ENCODE measurements at places on chromosomes 12 and 14.

- DNase-seq, result no peak
Observed at GRCh38 chr12:107731366-107731765, 29.6 kb downstream of the PRDM4 start.

DNA sequence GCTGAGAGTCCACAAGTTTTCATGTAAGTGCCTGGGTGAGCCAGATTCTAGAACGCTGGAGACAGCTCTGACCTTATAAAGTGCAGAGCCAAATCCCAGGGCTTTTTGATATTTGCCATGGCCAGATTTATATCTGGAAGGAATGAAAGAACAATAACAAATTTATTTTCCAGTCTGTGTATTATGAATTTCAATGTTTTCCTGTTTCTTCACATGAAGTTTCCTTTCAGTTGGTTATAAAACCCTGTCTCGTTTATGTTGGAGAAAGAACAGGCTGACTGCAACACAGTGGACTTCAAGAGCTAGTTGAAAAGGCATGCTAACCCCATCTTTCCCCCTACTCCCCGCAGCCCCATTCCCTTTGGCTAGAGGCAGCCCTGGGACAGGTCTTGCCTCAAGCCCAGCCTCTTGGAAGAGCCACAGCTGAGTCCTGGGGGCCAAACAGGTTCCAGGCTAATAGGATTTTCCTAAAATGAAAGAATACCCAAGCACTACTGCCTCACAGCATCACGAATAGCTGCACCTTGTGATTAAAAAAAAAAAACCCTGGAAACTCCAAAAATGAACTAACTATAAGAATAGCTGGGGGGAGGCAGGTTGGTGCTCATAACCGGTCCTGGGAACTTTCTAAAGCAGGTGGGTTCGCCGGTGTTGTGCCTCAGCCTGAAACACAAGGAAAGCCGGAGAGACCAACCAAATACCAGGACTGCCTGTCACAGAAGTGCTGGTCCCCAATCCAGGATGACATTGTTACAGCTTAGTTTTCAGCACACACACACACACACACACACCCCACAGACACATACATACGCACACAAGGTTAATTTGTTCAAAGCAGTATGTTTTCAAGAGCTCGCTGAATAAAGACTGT lies 1.5 kb downstream of the FBLN5 start:
- no peak for DNase-seq

- no peak for DNase-seq
Observed at GRCh38 chr14:100401031-100401692, 78.0 kb downstream of the SLC25A47 start.

DNA sequence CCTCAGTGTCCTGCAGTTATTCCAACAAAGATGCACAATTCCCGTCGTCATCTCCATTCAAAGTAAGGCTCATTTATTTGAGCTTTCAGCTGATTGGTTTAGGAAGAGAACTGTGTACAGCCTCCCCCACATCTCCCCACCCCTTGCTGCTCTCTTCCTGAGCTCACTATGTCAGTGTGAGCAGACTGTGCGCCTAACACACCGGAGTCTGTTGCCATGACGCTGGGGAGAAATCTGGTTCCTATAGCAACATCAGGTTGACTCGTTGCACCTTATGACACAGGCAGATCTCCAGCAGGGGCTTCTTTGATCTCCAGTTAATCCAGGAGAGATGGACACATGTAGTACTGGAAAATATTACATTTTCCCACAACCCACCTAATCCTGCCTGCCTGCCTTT lies 319.4 kb downstream of the CACNA1C start:
- no peak for DNase-seq

- DNase-seq, result no peak
Observed at GRCh38 chr14:91330096-91330696, 85.7 kb upstream of the GPR68 start.

DNA sequence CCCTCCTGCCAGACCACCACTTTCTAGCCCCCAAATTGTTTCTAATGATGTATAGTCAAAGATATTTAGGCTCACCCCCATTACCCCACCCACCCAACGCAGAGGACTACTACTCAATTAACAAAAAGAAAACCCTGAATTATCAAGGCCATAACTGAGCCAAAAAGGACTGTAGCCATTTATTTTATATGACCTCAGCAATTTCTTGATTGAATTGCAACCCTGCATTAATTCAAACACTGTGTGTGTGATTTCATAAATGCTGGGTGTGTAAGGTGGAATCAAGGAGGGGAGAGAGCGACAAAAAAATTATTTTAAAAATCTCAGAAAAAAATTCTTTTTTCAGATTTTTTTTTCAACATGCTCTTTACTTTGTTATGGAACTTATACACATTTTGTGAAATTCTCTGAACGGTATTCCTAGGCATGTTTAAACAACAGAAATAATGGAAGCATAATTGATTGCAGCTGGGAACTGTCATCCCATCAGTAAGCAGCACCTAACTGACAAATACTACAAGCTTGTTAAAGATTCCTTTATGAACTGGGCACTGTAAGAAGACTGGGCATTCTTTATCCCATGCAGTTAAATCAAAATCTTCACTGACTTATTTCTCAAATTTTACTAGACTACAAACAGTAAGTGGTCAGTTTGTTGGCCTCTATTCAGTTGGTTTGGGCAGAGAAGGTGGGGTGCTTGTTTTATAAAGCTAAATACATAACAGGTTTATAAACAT lies 179.1 kb downstream of the SOX5 start:
- no peak for DNase-seq

GRCh38 chr12:96472384-96472783 lies 17.0 kb upstream of the CFAP54 start:
- DNase-seq, result no peak

- no peak for DNase-seq
Observed at GRCh38 chr14:55425091-55425490, 13.5 kb upstream of the ATG14 start.

- DNase-seq, result no peak
Observed at GRCh38 chr14:90508036-90508435, 111.2 kb downstream of the CALM1 start.

- no peak for DNase-seq
Observed at GRCh38 chr14:105075379-105076295, 10.4 kb upstream of the GPR132 start.

DNA sequence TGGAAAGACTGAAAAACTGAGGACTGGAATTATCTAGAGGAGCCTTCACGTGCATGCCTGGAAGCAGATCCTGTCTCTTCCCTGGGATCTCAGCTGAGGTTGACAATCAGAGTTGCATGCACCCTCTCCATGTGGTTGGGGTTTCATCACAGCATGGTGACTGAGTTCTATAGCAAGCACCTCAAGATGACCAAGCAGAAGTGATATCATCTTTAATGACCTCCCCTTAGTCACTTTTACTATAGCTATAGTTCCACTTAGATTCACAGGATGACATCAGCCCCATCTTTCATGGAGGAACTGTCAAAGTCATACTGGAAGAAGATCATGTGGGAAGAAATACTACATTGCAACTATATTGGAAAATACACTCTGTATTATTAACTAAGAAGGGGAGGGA lies 105.8 kb upstream of the ATXN7L3B start:
- no peak for DNase-seq

GRCh38 chr14:71632440-71632946 lies 299.7 kb upstream of the RGS6 start:
- no peak for DNase-seq

DNA sequence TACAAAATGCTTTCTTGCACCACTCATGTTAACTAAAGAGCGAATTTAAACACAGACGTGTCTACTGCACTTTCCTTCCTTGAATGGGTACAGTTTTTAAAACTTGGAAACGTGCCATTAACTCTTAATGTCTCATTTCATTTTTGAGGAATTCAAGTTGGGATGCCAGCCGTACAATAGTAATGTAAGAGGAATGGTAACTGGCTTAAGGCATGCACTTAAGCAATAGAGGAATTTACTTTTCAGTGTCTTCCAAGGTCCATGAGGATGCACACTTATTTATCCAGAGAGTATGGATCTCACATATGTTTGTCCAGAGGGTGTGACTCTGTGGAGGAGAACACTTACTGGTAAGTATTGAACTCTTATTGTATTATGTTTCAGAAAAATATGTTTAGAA lies 52.9 kb downstream of the PPP4R4 start:
- no peak for DNase-seq

DNA sequence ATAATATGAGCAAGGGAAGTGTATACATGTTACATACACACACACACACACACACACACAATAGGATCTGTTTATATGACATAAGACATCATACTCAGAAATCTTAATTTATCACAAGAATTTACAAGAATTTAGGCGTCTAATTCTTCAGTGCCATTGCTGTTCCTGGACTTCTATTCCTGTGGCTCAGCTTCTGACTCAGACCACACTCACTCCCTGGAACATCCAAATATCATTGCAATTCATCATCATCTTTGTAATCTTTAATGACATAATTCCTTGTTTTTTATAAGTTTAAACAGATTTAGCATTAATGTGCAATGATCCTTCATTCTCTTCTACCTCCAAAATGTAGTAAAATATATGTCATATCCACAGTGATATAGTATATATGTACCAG lies 544.2 kb downstream of the FOXG1 start:
- no peak for DNase-seq

GRCh38 chr12:114046236-114046998 lies 80.3 kb upstream of the RBM19 start:
- DNase-seq, result no peak

GRCh38 chr14:61491876-61492434 lies 170.6 kb downstream of the PRKCH start:
- no peak for DNase-seq

DNA sequence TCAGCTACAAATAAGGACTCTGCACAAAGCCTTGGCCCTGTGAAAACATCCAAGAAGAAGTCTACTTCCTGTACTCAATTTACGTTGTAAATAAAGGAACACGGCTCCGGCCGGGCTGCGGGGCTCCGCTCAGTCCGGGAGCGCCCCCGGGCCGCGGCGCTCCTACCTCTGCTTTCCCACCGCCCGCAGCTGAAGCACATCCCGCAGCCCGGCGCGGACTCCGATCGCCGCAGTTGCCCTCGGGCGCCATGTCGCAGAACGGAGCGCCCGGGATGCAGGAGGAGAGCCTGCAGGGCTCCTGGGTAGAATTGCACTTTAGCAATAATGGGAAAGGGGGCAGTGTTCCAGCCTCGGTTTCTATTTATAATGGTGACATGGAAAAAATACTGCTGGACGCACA lies 502.3 kb upstream of the FOXG1 start:
- no peak for DNase-seq

GRCh38 chr14:92473261-92473968 lies 40.2 kb upstream of the RIN3 start:
- DNase-seq, result no peak

GRCh38 chr12:26029736-26030022 lies 71.2 kb downstream of the RASSF8 start:
- no peak for DNase-seq

- DNase-seq, result peak; percentile 34
Observed at GRCh38 chr12:52741375-52742195, 35.6 kb downstream of the KRT76 start.

DNA sequence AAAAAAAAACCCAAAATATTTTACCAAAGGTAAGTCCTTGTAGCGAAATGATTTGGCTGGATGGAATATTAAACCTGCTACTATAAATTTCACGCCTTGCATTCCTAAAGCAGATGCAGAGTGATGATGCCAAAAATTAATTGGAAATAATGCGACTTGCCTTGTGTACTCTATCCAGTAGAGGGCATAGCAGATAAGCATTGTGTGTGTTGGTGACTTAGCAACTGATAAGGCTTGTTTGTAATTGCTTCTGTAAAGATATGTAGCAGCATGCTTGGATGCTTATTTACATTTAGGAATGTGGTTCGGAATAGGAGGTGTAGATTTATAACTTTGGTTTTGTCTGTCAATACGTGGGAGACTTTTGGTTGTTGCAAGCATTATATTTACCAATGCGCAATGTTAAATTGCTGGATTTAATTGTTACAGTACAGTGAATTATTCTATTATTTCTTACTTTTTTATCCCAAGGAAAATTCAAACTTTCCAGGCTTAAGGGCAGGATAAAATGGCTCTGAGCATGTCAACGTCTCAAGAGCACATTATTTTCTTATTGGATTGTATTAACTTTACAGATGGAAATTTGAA lies 80.5 kb downstream of the TMEM260 start:
- no peak for DNase-seq

DNA sequence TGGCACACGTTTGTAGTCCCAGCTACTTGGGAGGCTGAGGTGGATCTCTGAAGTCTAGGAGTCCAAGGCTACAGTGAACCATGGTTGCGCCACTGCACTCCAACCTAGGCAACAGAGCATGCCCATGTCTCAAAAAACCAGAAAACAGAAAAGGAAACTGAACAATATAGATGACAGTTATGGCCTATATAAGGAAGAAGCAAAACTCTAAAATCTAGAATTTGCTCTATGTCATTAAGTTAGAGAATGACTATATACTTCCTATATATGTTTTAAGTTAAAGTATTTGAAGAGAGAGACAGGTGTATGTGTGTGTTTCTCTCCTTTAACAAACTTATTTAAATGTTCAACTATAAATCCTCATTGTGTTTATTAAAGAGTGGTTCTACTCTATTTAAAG lies 65.8 kb downstream of the MNAT1 start:
- DNase-seq, result no peak

GRCh38 chr12:110791589-110791988 lies 48.9 kb upstream of the PPP1CC start:
- DNase-seq, result no peak

DNA sequence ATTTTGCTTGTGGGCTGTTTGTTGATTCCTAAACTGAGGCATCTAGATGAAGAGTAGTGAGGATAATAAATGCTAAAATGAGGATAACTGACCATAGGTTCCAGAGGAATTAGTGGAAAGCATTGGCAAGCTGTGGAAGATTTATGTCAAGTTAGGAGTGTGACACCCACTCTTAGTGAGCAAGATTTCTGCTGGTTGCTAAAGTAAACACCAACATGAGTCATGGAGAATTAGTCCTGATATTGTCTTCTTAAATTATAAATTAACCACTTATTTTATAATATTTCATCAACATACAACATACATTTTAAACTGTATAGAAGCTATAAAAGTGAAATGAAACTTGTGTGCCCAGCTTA lies 328.2 kb downstream of the RPL10L start:
- DNase-seq, result no peak

DNA sequence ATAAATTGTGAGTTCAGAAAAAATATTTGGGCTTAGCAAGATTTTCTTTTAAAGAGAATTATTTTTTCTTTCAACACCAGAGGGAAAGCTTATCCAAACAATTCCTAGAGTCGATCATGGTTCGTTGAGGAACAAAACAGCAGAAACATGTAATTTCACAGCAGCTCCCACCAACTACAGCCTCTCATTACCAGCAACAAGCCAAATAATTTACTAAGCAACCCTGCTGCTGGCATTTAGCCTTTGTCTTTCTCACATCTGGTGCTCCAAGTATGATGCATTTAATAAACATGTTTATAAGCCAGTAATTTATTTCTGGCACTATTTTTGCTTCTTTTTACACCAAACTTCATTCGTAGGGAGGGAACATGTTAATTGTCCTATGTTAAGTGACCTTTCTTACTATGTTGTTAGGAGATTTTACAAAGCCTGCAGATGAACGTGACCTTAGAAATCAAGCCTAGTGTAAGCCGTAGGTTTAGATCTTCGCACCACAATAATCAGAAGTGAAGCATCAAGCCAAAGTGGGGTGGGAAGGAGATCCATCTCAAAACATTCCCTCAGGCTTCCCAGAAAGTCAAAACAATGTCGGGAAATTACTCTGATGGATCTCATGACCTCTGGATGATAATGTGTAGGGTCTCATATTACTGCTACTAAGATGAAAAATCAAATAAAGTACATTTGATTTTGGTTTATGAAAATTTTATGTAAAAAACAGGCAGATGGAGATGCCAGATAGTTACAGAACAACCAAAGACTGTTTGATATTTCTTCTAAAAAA lies 128.4 kb downstream of the RPAP3 start:
- DNase-seq, result no peak

GRCh38 chr12:109624467-109624866 lies 50.9 kb downstream of the MVK start:
- no peak for DNase-seq

GRCh38 chr12:57243521-57244311 lies 7.3 kb downstream of the STAC3 start:
- DNase-seq, result peak; percentile 81
